ENCODE measurements at places on chromosomes 5 and 9.

GRCh38 chr9:79395755-79396154 is 176.0 kb upstream of the TLE4 start:
- no peak for DNase-seq

- DNase-seq = peak; percentile 4
Observed at GRCh38 chr9:21988056-21988990, 5.9 kb downstream of the CDKN2A start.

DNA sequence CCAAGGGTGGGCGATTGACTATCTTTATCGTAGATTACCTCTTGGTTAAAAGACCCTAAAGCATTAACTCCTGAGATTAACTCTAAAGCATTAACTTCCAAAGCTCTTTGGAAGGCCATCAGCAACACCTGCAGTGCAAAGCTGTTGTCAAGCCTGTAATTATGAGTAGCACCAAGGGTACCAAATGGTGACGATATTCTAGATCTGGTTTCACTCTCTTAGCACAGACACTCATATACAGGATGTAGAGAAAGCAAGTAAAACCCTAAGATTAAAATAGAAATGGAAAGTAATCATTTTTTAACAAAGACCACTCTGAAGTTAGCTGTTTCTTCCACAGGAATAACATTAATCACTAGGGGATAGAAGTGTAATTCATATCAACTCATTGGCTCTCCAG is 29.9 kb upstream of the TNFSF8 start:
- DNase-seq = no peak

GRCh38 chr5:128011339-128011738 is 72.2 kb upstream of the SLC12A2 start:
- DNase-seq = no peak

- no peak for DNase-seq
Observed at GRCh38 chr5:121968910-121969607, 7.3 kb downstream of the SRFBP1 start.

- DNase-seq = no peak
Observed at GRCh38 chr5:131747180-131748105, 49.4 kb downstream of the FNIP1 start.

- DNase-seq = no peak
Observed at GRCh38 chr5:57824047-57824446, 341.4 kb upstream of the ACTBL2 start.

DNA sequence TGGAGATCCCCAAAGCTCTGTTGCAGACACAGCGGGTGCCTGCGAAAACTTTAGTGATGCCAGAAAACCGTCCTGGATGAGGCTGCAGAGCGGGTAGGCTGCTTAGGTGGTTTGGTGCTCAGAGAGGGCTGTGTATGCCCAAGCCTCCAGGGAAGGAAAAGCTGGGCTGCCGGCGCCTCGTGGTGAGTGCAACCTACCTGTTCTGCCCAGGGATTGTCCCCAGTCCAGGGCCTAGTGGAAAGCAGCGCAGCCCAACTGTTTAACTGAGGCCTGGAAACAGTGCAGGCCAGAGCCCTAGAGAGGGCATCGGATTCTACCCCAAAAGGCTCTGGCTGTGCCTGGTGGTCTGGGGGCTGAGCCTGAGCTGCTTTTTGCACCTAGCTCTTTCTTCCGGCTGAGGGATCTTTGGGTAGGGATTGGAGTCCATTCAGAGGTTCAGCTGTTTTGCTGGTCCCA is 2.8 kb downstream of the LMX1B start:
- DNase-seq = no peak
